ENCODE measurements at places on chromosomes 3 and 15.

DNA sequence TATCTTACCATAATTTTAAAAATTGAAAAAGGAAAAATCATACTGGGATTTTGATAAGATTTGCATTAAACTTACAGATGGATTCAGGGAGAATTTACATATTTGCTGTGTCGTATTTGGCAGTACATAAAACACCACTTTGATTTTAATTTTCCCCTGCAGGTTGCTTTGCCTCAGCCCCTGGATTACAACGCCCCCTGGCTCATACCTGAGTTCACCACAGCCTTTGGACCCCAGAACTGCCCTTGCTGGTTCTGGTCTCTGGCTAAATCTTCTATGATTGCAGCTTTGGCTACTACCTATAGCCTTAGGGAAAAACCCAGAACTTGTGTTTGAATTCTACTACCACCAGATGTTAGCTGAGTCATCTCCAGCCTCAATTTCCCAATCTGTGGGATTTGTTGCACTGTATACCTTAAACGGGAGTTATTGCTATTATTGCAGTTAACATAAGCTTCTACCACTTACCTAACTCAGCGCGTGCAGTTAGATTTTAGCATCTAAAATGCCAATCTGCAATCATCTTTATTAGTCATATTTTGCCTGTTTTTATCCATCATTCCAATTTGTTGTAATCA is 315.7 kb upstream of the GADL1 start:
- no peak for DNase-seq

- DNase-seq, result no peak
These were observed 15.9 kb downstream of the SCG3 start for GRCh38 chr15:51697163-51697562.

GRCh38 chr3:170910542-170910941 is 2.1 kb upstream of the EIF5A2 start:
- no peak for DNase-seq

DNA sequence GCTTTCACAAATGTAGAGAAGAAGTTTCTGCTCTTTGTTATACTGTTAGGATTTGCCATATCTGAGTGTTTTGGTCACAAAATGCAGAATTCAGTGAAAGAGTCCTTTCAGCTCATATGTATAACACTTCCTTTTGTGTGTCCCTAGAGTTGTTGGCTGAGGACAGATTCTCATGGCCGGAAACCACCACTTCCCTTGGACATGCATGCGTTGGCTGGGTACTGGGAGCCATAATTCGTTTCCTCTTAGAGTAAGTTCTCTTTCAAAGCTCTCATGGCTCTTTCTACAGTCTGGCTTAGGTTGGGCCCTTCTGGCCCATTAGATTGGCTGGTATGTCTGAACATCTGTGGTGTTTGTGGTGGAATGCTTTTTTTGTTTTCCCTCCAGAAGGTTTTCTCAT is 298.5 kb downstream of the DIPK2A start:
- DNase-seq, result no peak

DNA sequence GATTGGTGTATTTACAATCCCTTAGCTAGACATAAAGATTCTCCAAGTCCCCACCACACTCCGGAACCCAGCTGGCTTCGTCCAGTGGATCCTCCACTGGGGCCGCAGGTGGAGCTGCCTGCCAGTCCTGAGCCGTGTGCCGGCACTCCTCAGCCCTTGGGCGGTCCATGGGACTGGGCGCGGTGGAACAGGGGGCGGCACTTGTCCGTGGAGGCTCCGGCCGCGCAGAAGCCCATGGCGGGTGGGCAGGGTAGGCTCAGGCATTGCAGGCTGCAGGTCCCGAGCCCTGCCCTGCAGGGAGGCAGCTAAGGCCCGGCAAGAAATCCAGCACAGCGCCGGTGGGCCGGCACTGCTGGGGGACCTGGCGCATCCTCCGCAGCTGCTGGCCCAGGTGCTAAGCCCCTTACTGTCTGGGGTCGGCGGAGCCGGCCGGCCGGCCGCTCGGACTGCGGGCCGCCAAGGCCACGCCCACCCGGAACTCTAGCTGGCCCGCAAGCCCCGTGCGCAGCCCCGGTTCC is 3.5 kb upstream of the RNU5B-1 start:
- DNase-seq, result no peak

- no peak for DNase-seq
These were observed 41.7 kb upstream of the SMAD3 start for GRCh38 chr15:67023517-67024313.

- no peak for DNase-seq
These were observed 542.4 kb downstream of the SQOR start for GRCh38 chr15:46177219-46177618.

DNA sequence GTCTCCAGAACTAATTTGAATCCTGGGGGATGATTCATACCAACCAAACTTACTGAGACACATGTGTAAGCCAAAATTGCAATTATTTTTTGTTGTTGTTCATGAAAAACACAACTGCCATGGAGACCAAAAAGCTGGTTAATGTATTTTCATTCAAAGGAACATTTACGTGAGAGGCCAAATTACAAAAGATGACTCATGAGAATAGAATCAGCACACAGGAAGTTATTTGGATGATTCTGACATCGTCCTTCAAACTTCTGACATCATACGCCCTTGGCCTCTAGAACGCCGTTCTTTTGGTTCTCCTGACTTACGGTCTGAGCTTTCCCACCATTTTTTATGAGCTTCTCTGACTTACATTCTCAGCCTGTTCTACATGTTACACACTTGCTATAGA is 3.0 kb upstream of the ZNF280D start:
- DNase-seq, result no peak

DNA sequence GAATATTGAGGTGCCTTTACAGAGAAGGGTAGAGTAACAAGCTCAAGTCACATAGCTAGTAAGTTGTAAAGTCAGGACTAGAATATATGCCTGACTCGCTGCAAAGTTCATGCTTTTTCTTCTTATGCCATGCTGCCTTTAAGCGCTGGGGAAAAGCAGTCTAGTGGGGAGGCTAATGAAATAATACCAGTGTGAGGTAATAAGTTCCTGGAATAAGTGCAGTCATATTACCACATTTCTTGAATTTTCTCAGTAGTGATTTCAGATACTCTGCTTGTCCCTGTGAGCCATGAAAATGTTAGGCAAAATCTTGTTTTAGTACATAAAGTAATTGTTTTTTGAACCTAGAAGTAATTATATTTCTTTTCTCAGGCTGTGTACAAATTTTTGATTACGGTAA is 71.8 kb downstream of the SYN2 start:
- DNase-seq, result no peak

DNA sequence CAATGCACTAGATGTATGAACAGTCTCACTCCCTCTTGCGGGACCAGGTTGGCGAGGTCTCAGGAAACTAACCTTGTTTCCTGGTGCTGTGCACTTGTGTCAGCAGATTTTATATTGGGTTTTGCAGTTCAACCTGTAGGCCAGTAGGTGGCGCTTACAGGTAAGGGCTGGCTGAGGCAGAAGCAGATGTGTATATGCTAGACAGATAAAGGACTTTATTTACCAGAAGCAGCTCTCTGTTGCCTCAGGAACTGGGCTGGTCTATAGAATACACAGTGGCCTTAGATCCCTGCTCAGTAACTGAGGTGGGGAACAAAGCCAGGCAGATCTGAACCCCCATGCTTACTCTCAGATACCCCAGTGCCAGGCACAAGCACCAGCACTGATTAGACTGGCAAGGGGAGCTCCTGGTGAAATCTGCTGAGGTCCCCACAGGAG is 296.8 kb downstream of the DOCK3 start:
- DNase-seq, result no peak

Data from left cardiac atrium (tissue), 4 donors.